ENCODE measurements at places on chromosomes 1 and 21.
A peak's percentile ranks its signal among the peaks of the same experiment; 100 is the strongest.

DNA sequence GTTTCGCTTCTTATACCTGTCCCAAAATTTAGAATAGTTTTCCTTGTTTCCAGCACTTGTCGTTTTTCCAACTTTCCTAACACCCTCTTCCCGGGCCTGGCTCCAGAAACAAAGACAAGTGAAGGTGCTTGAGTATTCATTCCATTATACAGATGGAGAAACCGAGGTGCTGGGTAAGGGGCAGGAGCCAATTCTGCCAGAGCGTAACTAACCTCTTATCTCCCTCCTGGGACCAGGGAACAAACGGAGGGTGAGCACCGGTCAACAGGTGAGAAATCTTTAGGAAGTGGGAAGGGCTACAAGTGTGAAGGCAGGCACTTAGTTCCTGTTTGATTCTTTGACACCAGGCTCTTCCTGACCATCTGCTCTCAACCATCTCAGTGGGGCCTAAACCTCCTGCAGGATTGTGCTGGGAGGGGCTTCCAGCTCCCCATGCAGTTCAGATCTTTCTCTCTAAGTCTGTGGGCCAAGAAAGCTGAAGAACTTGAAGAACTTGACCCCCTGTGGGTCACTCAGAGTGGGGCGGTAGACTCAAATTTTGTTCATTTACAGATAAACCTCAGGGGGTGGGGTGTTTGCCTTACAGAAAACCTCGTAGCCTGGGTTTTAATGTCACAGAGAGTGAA, 8.7 kb downstream of the PLXNA2 start:
- no peak for DNase-seq

- no peak for DNase-seq
Observed at GRCh38 chr1:77016386-77016985, 149.2 kb downstream of the ST6GALNAC5 start.

GRCh38 chr21:22278366-22278765, 1280.2 kb downstream of the NCAM2 start:
- DNase-seq = no peak

GRCh38 chr1:183227422-183228346, 41.6 kb downstream of the LAMC2 start:
- DNase-seq = peak; percentile 72

- DNase-seq = peak; percentile 11
Observed at GRCh38 chr21:46124083-46124925, 26.4 kb downstream of the COL6A2 start.

- DNase-seq = peak; percentile 69
Observed at GRCh38 chr1:174789399-174789798, 210.3 kb upstream of the CACYBP start.

- no peak for DNase-seq
Observed at GRCh38 chr1:20616847-20617487, 16.3 kb upstream of the PINK1 start.

- no peak for DNase-seq
Observed at GRCh38 chr1:27599605-27600497, 4.1 kb downstream of the AHDC1 start.

GRCh38 chr1:93614986-93615581, 66.6 kb downstream of the BCAR3 start:
- peak; percentile 65 for DNase-seq

GRCh38 chr21:32599526-32599925, 12.7 kb downstream of the CFAP298 start:
- DNase-seq = no peak
